Right atrium auricular region (tissue), 2 donors: ENCODE measurements at places on chromosomes 2 and 18. TPM values are rescaled to one million over a fixed set of nuclear protein-coding genes. Genes with fewer than 3 reads are reported as not detected.

DNA sequence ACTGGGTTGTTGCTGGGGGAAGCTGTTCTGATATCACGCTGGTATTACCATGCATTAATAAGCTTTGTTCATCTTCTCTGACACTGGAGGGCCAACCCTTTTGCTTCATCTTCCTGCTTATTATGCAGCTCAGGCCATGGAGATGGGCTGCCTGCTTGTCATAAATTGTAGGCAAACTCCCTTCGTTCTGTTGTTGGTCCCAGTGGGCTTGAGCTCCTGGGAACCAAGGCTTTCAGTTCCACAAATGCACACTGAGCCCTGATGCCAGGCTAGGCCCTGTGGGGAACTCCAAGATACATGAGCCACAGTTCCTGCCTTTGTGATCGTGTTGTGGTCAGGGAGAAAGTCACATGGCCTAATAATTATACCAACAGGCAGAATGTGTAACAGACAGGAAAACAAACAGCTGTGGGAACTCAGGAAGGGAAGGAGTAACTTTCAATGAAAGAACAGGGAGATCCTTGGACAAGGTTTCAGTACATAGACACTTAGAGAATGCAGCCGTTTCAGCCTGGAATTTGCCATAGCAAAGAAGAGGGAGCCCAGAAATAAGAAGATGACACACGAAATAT is 49.0 kb upstream of the BCL2L11 start:
- DNase-seq: no peak

DNA sequence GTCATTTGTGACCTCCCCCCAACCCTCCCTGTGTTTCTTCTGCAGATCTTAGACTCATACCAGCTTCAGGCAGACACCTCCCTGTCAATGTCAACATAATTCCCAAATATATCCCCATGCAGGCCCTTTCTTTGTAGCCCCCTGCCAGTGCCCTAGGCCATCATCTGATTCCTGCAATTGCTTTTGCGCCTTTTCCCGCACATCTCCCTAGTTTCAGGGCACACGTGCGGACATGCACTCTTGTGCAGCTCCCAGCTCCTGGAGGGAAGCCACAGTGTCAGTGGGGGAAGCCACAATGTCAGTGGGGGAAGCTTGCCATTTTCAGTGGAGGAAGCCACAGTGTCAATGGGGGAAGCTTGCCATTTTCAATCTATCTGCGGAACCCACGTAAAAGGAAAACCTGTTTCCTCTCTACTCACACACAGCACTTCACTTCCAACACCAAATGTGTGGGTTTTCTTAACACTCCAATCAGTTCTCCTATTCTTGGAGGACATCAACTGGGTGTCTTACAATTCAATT is 256.4 kb downstream of the ACKR3 start:
- no peak for DNase-seq

DNA sequence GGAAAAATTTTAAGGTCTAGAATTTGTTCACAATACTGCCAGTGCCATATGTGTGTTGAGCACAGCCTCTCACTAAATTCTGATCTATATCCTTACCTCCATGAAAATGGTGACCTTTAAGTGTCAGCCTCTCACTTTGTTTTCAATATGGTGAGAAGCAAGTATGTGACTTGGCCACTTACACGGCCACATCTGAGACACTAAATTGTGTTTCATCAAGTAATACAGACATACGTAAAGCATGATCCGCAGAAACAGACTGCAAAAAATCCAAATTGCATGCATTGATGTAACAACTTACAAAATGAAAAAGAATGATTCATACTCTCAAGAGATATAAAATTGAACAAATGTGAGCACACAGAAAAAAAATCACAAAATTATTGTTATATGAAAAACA is 55.2 kb upstream of the UGP2 start:
- DNase-seq: no peak

GRCh38 chr18:3605954-3606443 is 156.0 kb downstream of the TGIF1 start:
- DNase-seq: no peak

GRCh38 chr18:39951142-39951720 is 2003.8 kb upstream of the PIK3C3 start:
- DNase-seq: no peak

TUBA3E gene
- 1.6 TPM for total RNA-seq

DNA sequence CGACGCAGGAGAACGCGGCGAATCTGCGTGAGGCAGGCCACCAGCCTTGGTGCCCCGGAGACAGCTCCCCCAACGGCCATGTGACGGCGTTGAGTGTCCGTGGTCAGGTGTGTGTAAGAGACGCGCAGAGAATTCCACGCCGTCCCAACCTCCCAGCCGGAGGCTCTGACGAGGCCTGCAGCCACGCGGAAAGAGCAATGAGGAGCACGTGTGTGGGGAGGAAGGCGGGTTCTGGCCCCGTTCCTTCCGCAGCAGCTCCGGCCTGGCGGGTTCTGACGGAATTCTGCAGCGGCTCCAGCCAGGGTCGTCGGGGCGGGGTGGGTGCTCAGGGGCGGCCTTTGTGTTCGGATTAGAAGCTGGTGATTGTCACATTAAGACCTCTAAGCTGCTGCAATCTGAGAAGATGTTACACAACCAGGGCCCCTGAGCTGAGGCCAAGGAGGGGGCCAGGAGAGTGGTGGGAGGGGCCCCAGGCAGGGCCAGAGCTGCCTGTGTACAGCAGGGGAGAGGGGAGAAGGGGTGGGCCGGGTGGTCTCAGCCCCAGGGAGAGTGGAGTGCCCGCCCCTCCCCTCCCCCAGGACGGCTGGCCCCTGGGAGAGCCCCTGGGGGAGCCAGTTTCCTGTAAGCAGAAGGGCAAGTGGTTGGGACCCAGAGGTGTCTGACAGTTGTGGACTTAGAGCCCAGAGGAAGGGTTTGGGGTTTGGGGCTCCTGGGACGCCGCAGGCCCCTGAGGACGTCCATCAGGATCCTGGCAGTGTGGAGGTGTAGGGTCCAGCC is 5.1 kb upstream of the GAL3ST2 start:
- peak; percentile 57 for DNase-seq

DNA sequence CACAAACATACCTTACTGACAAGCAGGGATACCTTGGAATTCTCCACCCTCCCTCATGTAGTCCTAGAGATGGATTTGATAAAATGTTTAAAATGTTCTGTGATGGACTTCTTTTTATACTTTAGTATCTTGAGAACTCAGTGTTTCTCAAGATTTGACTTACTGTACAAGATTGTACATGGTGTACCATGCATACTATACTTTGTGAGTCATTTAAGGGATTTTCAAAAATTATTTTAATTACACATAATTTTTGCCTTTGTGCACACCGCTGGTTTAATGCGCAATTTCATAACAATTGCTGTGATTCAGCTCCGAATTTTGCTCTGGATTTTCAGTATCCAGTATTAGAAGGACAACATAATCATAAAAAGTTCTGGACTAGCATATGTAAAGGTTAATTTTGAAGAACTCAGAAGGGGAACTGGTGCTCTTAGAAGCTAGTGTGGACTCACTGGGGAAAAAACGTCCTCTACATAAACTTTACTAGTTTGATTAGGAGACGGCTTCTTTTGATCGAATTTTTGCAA is 78.6 kb upstream of the ACSL3 start:
- no peak for DNase-seq

GRCh38 chr2:135512099-135512498 is 18.9 kb downstream of the ZRANB3 start:
- DNase-seq: no peak

- no peak for DNase-seq
Measured at GRCh38 chr2:62408241-62408677, 97.7 kb downstream of the TMEM17 start.

GRCh38 chr2:231197706-231198290 is 633 bp upstream of the ARMC9 start:
- no peak for DNase-seq

FRZB gene
- 1.8 TPM for total RNA-seq

DNA sequence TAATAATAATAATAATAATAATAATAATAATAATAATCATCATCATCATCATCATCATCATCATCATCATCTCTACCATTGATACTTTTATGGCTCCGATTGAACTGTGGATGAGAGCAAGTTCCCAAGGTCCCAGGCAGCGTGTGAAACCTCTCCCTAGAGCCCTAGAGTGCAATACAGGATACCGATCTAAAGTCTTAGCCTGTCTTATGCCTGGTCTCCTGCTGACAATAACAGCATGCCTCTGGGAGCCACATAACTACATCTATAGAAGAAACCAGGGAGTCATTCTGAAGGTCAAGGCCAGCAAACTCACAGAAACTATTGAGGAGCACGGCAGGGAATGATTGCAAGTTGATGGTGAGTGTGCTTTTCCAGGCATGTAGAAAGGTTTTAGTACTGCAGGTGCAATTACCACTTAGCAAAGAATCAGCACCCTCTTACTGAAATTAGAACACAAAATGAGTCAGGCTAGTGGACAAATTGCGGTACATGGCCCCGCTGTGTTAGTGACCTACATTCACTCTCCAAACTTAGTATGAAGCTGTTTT is 457.2 kb upstream of the CDH20 start:
- no peak for DNase-seq

PFN4 gene
- 0.39 TPM for total RNA-seq

DYSF gene
- total RNA-seq: 52.1 TPM

- no peak for DNase-seq
Measured at GRCh38 chr2:214604861-214605260, 194.0 kb downstream of the VWC2L start.

CCDC150 gene
- 0.56 TPM for total RNA-seq

SCTR gene
- not detected for total RNA-seq

SERPINB10 gene
- total RNA-seq: not detected

DNA sequence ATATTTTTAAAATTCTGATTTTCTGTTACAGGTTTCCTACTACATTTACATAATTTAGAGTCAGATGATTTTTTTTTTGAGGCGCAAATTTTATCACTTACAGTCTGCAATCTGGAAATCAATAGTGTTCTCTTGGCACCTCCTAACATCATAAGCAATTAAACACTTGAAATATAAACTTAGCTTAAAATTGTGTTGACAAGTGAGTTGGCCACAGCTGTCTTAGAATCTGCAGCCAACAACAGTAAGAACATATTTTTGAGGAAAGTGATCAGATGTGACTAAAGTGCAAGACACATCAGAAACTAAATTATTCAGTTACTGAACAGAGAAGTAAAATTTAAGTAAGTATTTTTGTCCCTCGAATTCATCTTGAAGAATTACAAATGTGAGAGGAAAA is 726.7 kb upstream of the LRATD1 start:
- DNase-seq: no peak

DNA sequence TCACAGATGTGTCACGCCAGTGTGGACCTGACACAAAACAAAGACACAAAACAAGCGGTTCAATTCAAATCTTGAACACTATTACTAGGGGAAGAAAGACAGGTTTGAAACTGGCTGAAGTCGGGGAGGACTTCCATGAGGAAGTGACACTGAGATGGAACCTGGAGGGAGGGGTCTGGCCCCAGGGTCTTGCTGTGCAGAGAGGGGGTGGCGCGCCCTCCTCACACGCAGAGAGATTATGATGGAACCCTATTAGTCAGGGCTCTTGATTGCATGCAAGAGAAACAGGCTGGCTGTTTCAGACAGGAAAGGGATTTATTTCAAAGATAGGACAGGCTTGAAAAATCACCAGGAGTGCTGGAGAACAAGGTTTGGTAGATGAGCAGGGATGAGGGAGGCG is 363.6 kb upstream of the HS6ST1 start:
- DNase-seq: peak; percentile 32

MOGAT1 gene
- total RNA-seq: not detected

- DNase-seq: no peak
Measured at GRCh38 chr2:203934041-203934492, 2.5 kb upstream of the ICOS start.

DNA sequence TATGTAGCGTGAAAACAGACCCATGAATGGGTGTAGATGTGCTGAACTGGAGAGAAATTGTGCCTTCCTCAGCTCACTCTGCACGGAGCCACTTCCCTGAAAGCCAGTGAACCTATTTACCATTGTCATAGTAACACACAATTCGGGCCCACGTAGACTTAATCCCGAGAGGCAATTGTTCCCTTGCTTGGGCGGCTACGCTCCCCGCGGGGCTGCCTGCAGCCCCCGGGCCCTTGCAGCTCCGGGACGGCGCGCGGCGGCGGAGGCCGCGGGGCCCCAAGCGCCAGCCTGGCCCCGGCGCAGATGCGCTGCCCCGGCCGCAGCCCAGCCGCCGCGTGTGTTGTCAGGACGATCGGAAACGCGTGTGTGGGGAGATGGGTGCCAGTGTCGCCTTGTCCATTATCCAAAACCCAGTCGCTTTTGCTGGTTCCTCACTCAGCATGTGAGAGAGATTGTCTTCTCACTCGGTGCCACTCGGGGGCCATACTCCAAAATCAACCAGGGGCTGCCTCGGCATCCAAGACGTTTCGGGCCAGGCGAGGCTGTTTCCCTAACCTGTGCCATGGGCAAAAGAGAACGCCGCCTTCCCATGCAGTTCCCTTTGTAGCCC is 17.9 kb upstream of the LRRTM1 start:
- DNase-seq: no peak

SS18 gene
- 54.9 TPM for total RNA-seq

- no peak for DNase-seq
Measured at GRCh38 chr18:76495006-76495370, at the start of gene ZNF516. Gene ZNF516, minus strand, starts transcription at chr18:76495242. Its CDS starts 52,188 bp downstream, at chr18:76443054.

GRCh38 chr2:165645930-165646831 is 147.9 kb downstream of the GALNT3 start:
- DNase-seq: no peak

DNA sequence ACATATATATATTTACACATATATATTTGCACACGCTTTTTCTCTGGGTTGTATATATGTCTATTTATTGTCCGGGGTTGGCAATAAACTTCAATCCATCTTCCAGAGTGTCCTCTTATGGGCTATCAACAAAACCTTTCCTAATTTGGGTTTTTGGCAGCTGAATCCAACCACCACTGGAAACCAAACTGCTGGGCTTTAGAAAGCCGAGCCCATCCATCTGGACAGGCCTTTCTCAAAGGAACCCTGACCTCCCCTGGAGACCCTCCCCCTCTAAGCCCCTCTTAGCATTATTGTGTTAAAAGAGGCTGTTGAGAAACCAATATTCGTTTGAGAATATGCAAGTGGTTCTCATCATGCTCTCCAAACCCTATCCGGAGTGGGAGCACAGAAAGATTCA is 153.6 kb downstream of the NRP2 start:
- no peak for DNase-seq

GCA gene
- total RNA-seq: 11.1 TPM

- DNase-seq: no peak
Measured at GRCh38 chr2:33287507-33288005, 188.9 kb upstream of the RASGRP3 start.

GRCh38 chr2:166862468-166863132 is 25.7 kb upstream of the XIRP2 start:
- no peak for DNase-seq

- DNase-seq: no peak
Measured at GRCh38 chr2:227908266-227909054, 37.0 kb downstream of the DAW1 start.

DNA sequence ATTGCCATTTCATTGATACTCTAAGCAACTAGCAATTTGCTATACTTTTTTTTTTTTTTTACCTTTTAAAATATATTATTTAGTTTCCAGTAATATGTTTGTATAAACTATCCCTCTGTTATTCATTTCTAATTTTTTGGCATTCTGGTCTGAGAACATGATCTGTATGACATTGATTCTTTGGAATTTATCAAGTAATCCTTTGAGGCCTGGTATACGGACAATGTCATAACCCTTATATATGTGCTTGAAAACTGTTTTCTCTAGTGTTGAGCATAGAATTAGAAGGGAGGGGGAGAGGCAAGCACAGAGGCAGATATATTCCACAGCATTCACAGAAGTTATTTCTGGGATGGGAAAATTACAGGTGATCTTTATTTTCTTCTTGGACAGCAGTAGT is 48.2 kb upstream of the POLE4 start:
- DNase-seq: no peak

GRCh38 chr18:9055185-9055584 is 47.3 kb upstream of the NDUFV2 start:
- DNase-seq: no peak
